ENCODE measurements at places on chromosomes 6 and 20.

DNA sequence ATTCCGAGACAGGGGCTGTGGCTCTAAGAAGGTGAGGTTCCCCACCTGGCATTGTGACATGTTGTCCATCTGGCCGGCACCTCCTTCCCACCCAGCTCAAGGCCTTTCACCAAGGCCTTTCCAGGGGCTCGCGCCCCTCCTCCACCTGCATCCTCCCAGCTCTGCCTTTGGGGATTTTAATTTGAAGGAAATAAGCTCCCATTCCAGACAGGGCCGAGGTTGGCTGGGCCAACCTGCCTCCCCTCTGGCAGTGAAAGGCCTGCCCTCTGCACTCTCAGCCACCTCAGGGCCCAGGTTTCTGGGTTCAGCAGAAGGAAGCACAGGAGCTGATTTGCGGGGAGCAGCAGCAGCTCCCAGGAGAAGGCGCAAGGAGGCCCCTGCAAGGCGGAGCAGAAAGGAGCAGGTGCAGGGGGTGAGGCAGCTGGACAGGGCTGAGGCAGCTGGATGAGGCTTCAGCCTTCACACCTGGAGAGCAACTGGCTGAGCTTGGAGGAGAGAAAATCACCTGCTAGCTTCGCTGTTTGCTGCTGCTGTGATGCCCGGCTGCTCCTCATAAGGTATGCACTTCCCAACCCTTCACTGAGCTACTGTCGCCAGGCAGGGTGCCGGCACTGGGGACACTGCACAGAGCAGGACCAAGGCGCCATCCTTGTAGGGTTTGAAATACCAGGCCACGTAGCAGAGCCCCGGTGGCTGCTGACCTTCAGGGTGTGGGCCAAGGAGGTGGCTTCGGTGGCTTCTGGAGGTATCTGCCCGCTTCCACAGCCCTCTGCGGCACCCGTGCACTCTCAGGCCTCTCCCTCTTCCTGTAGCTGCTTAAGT lies 147.0 kb downstream of the SYNDIG1 start:
- no peak for DNase-seq

DNA sequence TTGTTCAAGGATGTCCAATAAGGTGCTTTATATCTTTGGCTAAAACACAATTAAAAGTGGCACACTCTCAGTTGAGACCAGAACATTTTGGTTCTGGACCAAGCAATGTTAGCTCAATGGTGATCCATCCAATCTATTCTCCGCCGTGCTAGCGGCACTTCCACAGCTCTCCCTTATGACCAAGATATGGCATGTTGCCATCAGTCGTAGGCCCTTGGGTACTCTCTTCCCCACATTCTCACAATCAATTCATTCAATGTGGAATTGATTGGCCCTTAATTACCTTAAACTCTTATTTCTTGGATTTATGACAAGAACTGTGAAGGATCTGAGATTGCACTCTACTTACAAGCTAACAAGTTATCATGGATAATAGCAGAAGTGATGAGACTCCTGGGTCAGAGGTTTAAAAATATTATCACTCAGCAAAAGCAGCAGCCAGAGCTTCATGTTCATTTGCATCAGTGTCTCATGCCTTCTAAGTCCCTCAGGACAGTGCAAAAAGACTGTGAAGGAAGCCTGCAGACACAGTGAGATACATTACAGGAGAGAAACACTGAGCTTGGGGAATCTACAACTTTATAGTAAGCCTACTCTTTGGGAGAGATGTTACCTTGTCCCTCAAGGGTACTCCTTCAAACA lies 80.0 kb upstream of the ARG1 start:
- no peak for DNase-seq

DNA sequence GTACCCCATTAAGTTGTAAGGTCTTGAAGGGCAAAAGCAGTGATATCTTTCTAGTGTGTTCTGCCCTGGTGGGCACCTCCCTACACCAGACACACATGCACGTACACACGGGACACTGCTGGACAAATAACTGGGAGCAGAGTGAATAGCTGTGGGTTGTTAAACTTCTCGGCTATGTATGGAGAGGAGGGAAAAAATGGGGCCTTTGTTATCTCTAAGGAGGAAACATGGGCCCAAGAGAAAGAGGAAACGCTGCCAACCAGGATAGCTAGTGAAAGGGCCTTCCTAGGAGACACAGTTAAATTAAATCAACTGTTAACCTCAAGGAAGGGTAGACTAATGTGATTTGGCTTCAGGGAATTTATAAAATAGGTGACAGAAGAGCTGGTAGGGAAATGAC lies 169.7 kb downstream of the MYLK4 start:
- no peak for DNase-seq

DNA sequence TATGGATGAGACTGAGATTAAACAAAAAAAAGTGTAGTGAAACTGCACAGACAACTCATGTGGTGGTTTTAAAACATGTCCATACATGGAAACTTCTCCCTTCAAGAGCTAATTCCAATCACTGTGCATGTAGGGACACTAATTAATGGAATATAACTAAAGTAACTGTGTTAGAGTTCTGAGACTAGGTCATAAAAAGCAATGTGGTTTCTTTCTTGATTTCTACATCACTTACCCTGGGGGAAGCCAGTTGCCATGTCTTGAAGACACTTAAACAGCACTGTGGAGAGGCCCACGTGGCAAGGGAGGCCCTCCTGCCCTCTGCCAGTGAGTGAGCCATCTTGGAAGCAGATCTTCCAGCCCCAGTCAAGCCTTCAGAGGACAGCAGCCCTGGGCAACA lies 118.2 kb upstream of the DST start:
- no peak for DNase-seq

DNA sequence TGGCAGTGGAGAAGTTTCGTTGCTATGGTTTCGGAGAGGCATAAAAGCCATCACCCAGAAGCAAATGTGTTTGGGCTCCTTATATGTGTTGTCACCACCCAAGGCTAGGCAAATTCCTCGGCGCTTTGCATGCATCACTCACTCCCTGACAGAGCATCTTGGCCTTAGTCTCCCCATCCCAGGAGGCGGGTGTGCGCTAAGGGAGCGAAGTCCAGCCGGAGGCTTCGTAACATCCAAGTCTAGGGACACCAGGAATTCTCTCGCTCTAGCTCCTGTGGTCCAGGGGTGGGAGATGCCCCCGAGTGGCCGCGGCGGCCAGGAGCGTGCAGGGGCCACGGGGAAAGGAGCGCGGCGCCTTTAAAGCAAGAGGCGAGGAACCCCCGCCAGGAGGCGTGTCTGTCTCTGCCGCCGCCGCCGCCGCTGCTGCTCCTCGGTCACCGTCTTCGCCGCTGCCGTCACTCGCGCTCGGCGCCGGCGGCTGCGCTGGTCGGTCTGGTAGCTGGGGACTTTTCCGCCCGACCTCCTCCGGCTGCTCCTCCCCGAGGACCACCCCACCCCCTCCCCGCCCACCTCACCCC lies at the start of gene GRIK2:
Gene GRIK2 (plus strand): TSS at position 458 of the 578 bp plus-strand sequence.
- DNase-seq = peak; percentile 76

DNA sequence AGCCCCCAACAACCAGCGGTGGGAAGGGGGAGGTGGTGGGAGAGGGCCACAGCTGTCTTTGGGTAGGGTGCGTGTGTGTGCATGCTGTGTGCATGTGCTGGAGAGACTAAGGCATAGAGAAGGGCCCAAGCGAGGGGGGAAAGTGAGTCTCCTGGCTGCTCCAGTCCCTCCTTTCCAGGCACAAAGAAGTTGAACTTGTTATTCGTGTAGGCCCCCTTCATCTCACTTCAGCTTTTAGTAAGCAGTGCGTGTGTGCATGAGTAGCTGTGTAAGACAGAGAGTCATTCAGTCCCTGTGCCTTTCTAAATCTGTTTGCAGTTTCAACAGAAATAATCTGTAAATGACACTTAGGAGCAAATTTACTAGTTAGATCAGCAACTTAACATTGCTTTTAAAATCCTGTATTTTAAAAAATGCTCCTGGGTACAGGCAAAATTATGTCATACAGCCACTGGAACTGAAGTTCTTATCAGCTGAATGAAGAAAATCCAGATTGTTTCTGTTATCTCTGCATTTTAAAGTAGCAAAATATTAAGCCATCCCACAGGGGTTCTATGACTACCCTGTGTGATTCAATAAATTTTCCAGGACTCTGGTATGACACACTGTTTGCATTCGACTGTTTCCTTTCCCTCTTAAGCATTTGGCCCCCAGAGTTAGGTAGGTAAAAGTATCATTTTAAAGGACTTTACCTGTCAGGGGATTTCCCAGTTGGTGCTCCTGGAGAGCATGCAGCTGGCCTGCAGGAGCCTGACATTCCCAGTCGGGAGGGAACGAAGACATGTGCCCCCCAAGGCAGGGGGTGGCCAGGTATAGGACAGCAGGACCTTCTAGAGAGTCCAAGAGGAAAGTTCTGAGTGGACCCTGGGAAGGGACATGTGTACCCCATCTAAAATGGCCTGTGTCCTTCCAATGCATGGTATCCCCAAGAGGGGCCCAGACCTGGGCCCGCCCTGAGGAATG lies 39.0 kb downstream of the MTRES1 start:
- DNase-seq = no peak

GRCh38 chr6:71197780-71198179 lies 90.8 kb upstream of the OGFRL1 start:
- DNase-seq = no peak

GRCh38 chr6:166411721-166412151 lies 29.0 kb upstream of the MPC1 start:
- no peak for DNase-seq

- DNase-seq = no peak
Observed at GRCh38 chr20:46108435-46108841, 9.7 kb upstream of the CD40 start.

- DNase-seq = no peak
Observed at GRCh38 chr6:13696226-13696625, 15.4 kb downstream of the RANBP9 start.

- DNase-seq = no peak
Observed at GRCh38 chr20:54379893-54380584, 95.4 kb upstream of the DOK5 start.
